ENCODE measurements at places on chromosomes 6 and 20. TPM values are rescaled to one million over a fixed set of nuclear protein-coding genes. Genes with fewer than 3 reads are reported as not detected.

DDR1 gene
- 4.6 TPM for polyA plus RNA-seq

SNX3 gene
- polyA plus RNA-seq, result 963 TPM

NMBR gene
- polyA plus RNA-seq, result not detected

FAM50B gene
- 4.8 TPM for polyA plus RNA-seq

CRISP2 gene
- polyA plus RNA-seq, result not detected

ADGRF4 gene
- polyA plus RNA-seq, result not detected

CAPN11 gene
- polyA plus RNA-seq, result not detected

ENTPD6 gene
- polyA plus RNA-seq, result 22.3 TPM

SRSF3 gene
- polyA plus RNA-seq, result 246 TPM

PLTP gene
- polyA plus RNA-seq, result 10.2 TPM

CDH22 gene
- polyA plus RNA-seq, result not detected

KCNQ5 gene
- 0.29 TPM for polyA plus RNA-seq

EDEM2 gene
- 46.1 TPM for polyA plus RNA-seq

TRIM15 gene
- not detected for polyA plus RNA-seq

ACTL10 gene
- 3.7 TPM for polyA plus RNA-seq

PTK6 gene
- 0.10 TPM for polyA plus RNA-seq

SRMS gene
- not detected for polyA plus RNA-seq

SPTLC3 gene
- not detected for polyA plus RNA-seq

CYP24A1 gene
- polyA plus RNA-seq, result not detected

SAMD10 gene
- 5.6 TPM for polyA plus RNA-seq

RIPOR3 gene
- 2.1 TPM for polyA plus RNA-seq

CDKAL1 gene
- 31.0 TPM for polyA plus RNA-seq

IPCEF1 gene
- polyA plus RNA-seq, result 0.13 TPM

SLC23A2 gene
- polyA plus RNA-seq, result 7.6 TPM

OPRM1 gene
- polyA plus RNA-seq, result not detected

OOEP gene
- polyA plus RNA-seq, result not detected

SLC17A2 gene
- not detected for polyA plus RNA-seq

FILIP1 gene
- polyA plus RNA-seq, result not detected

GJA1 gene
- polyA plus RNA-seq, result not detected

NDUFAF5 gene
- 8.1 TPM for polyA plus RNA-seq

PRSS35 gene
- not detected for polyA plus RNA-seq

LY6G6D gene
- polyA plus RNA-seq, result not detected

BAK1 gene
- 11.8 TPM for polyA plus RNA-seq

VNN1 gene
- polyA plus RNA-seq, result not detected

PROCR gene
- polyA plus RNA-seq, result not detected

UBD gene
- polyA plus RNA-seq, result not detected

SLC17A9 gene
- polyA plus RNA-seq, result 4.1 TPM

PBOV1 gene
- not detected for polyA plus RNA-seq

FRS3 gene
- 1.5 TPM for polyA plus RNA-seq

C6orf132 gene
- polyA plus RNA-seq, result not detected

KHDC1L gene
- not detected for polyA plus RNA-seq

ESR1 gene
- 0.26 TPM for polyA plus RNA-seq

ZDHHC14 gene
- 10.5 TPM for polyA plus RNA-seq

C6orf163 gene
- polyA plus RNA-seq, result 0.65 TPM

SLC22A23 gene
- polyA plus RNA-seq, result 0.49 TPM

MYH7B gene
- 0.24 TPM for polyA plus RNA-seq

KIFC1 gene
- 0.36 TPM for polyA plus RNA-seq

ULBP3 gene
- polyA plus RNA-seq, result not detected

SPATA25 gene
- not detected for polyA plus RNA-seq

LY6G6F gene
- polyA plus RNA-seq, result not detected

TBC1D32 gene
- polyA plus RNA-seq, result 2.8 TPM

C6orf141 gene
- not detected for polyA plus RNA-seq

ARMC12 gene
- polyA plus RNA-seq, result 0.56 TPM

All from naive B cell (primary cell).